ENCODE measurements at places on chromosomes 2 and 18. TPM values are rescaled to one million over a fixed set of nuclear protein-coding genes. Genes with fewer than 3 reads are reported as not detected.

DNA sequence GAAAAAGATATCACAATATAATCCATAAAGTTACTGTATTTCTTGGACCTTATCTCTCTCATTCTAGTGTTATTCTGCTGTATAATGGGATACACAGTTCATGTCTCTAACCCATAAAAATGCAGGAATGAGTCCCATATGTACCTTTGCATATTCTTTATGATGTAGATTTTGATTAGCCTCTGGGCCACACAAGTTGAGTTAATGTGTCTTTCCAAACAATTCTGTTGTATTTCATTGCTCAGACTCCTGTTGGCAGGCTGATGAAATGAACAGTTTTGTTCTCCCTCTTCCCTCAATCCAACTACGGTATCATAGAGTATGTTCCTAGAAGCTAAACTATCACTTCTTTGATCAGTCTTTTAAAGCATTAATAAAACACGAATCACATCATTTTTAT, 113.2 kb upstream of the SATB2 start:
- no peak for DNase-seq

GRCh38 chr2:26997394-26997793, 27.0 kb downstream of the MAPRE3 start:
- no peak for DNase-seq

- no peak for DNase-seq
These were observed 108.1 kb downstream of the DYM start for GRCh38 chr18:49352321-49352720.

The SF3B6 gene
- total RNA-seq = 143 TPM

The STARD7 gene
- total RNA-seq = 212 TPM
